ENCODE measurements at places on chromosomes 6 and 20. TPM values are rescaled to one million over a fixed set of nuclear protein-coding genes. Genes with fewer than 3 reads are reported as not detected.
A peak's percentile ranks its signal among the peaks of the same experiment; 100 is the strongest.

DNA sequence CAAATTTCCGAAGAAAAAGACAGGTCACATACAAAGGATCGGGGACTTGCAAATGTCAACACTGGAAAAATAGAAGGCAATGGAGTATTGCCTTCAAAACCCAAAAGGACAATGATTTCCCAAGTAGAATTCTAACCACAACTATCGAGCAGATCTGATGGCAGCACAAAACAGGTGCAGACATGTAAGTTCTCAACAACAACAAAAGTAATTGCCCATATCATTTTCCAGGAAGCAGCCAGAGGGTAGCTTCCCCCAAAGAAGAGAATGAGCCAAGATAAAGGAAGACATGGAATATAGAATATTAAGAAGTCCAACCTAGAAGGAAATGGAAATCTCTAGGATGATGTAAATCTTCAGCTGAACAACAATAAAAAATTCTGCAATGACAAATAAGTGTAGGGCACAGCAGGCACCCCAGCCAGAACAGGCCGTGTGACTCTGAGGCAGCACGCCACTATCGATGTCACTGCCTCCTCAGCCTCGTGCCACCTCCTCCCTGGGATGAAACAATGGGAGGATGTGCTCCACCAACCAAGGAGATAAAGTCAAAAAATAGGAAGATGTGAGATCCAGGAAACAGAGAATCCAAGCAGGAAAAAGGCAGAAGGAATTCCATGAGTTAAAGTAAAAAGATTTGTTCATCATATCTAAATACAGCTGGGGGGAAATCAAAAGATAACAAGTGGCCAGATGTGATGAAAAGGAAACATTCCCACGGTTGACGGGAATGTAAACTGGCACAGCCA lies 34.1 kb downstream of the SERPINB1 start:
- no peak for DNase-seq

APMAP gene
- 43.2 TPM for total RNA-seq

- DNase-seq, result no peak
Observed at GRCh38 chr6:43575105-43575771, 600 bp downstream of the XPO5 start.

ZNF322 gene
- total RNA-seq, result 9.5 TPM

DNA sequence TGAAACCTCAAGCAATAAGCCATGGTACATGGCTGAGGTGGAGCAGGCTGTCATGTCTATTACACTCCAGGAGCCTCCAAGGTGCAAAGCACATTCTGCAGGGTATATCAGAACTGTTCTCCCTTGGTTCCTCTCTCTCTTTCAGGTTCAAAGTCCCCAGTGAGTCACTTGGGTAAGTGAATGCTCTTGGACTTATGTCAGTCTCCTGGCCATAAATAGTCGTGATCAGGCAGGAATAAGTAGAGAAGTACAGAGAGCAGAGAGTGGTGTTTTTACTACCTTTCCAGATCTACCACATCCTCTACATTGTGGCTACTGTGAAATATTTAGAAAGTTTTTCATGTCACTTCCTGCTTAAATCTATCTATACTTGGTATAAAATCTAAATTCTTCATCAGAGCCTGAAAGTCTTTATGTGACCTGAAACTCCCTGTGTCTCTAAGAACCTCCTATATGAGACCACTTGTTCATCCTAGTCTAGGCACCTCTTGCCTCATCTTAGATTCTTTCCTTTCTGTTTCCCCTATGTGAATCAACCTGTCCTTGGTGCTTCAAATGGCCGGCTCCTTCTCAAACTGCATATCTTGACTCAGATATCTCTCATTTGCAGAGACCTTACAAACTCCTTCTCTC lies 1077.6 kb upstream of the MAP3K7 start:
- no peak for DNase-seq

DNA sequence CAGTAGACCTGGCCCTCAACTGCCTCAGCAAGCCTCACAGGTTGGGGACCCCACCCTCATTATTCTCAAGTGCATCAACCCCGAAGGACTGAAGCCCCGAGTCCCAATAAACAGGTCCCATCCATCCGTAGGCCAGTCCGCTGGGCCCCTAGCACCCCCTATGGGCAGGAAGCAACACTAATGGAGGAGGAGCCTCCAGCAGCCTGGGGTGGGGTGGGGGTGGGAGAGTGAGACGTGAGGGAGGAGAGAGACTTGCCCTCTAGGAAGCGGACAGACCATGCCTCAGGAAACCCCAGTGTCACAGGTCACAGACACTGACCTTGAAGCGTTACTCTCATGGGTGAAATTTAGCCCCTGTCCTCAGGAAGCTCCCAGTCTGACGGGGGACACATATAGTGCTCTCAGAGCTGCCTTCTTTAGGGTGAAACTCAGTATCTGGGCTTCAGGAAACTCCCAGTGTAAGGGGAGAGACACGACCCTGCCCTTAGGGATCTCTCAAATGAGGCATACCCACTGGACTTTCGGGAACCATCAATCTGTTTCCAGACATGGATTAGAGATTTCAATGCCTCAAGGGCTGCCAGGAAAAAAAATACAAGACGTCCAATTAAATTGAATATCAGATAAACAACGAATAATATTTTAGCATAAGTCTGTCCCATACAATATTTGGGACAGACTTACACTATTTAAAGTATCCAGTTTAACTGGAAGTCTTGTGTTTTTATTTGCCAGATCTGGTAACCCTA lies 125.8 kb downstream of the MRPL14 start:
- DNase-seq, result peak; percentile 29

GRCh38 chr20:38747495-38748096 lies 664 bp upstream of the ACTR5 start:
- no peak for DNase-seq

DNA sequence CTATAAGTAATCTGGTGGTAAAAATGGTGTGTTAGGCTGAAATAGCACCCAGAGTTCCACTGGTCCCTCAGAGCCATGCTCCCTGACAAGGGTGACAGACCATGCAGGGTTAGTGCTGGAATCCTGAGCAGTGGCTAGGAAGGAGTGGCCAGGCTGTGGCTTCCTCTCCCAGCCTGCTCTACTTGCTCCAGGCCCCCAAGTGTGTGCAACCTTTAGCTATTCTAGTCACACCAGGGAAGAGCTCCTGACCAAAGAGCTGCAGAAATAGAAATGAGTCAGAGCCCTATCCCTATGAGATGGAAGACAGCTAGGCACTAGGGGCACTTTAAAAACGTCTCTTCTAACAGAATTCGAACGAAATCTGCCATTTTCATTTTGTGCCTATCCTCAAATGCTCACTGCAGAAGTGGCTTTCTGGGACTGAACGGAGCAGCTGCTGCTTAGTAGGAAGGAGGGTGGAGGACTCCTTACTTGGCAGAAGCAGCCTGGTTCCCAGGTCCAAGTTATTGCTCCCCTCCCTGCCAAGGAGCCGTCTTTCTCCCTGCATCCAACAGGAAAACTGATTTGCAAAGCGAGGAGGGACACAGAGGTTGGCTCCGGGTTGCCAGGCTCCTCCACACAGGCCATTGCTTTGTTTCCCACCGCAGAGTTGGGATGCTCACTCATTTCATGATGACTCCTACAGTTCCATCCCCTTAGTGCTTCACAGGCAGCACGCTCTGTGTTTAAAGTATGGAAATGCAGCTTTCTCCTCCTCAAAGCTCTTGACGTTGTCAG lies 754.5 kb downstream of the C6orf118 start:
- no peak for DNase-seq

SLC22A7 gene
- total RNA-seq, result not detected

OTOR gene
- not detected for total RNA-seq

DNA sequence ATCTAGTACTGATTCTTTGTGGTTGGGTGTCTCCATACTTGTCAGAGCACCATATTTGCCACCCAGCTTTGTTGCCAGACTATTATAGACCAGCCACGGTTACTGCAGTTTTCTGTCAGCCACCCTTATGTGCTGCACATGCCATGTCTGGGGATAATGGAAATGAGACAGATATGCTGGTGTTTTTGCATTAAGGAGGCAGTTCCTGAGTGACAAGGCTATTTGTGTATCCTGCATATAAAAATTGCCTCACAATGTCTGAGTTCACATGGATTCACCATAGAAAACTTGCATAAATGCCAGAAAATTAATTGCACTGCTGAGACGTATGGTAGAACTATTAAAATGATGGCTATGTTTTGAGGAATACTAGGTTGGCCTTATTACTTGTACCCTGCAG lies 51.8 kb downstream of the NKAIN2 start:
- no peak for DNase-seq

DNA sequence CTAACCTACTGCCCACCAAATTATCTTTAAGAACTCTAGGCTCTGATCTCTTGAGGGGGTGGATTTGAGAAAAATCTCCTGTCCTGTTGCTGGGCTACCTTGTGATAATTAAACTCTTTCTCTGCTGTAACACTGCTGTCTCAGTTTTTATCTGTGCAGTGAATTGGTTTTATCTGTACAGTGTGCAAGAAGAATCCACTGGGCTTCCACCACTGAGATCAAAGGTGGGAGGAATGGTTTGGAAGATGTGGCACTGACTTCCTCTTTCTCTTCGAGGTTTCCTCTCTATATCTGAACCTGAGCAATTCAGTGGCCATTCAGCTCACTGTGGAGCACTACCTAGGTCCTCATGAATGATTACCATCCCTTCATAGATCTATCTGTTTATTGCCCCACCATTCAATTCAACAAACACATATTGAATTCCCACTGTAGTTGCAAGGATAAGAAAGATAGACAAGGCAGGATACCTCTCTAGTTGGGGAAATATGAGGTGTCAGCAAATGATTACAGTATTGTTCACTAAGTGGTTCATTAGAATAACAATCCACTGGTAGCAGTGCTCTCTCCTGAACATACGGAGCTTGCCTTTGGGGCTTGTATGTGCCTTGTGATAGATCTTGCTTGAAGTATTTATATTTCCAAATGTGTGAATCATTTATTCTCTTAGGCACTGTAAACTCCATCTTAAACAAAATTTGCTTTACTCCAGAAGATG lies 172.1 kb upstream of the ARG1 start:
- DNase-seq, result no peak

TAAR2 gene
- total RNA-seq, result not detected

MOCS1 gene
- total RNA-seq, result not detected

DNA sequence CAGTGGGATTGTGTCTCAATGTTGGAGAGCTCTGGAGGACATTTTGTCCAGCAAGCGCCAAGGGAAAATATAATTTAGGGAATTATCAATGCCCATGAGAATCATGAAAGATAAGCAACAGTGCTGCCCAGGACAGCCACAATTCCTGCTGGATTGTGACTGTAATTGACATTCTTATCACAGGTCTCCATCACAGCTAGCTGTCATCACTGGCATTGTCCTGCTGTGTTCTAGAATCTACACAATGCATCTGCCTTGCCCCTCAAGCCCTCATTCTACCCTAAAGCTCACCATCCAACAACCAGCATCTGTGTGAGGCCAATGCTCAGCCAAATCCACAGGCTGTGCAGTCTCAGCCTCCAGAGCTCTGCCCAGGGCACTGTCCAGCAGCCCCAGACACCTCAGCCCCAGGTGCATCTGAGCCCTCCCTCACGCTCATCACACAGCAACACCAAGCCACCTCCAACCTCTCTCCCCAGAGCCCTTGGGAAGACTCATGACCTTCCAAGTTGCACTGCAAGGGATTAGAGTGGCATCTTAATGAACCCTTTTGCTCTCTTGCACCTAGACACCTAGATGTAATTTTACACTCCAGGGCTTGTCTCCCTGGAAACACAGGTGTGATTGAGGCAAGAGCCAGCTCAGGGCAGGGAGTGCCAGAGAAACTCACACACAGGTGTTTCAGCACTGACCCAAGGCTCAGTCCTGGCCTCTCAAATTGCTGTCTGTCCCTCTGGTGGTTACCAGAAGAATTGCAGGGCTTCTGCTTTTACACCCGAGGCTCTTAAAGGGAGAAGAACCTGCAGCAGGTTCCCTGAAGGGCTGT lies 85.2 kb upstream of the PHACTR3 start:
- DNase-seq, result peak; percentile 56

GRCh38 chr20:13008761-13009681 lies at the start of gene SPTLC3:
TSS of gene SPTLC3 (plus strand) at chr20:13008972. CDS start at chr20:13009268, 296 bp downstream.
- DNase-seq, result no peak

DNA sequence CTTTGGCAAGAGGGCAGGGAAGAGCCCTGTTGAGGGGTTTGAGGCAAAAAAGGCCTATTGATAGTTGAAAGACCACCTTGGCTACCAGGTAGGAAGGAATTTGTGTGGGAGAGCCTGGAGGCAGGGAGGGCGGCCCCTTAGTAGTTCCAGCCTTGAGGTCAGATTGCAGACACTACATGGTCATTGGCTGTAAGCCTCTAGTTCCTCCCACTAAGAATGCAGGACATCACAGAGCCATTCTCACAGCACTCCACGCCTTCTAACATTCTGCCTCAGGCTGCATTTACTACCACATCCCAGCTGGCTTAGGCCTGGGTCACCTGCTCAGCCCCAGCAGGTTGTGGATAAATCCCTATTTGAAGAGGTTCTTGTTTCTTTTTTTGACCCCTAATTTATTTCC lies 91.0 kb upstream of the SNX9 start:
- no peak for DNase-seq

BMP6 gene
- total RNA-seq, result not detected

DNA sequence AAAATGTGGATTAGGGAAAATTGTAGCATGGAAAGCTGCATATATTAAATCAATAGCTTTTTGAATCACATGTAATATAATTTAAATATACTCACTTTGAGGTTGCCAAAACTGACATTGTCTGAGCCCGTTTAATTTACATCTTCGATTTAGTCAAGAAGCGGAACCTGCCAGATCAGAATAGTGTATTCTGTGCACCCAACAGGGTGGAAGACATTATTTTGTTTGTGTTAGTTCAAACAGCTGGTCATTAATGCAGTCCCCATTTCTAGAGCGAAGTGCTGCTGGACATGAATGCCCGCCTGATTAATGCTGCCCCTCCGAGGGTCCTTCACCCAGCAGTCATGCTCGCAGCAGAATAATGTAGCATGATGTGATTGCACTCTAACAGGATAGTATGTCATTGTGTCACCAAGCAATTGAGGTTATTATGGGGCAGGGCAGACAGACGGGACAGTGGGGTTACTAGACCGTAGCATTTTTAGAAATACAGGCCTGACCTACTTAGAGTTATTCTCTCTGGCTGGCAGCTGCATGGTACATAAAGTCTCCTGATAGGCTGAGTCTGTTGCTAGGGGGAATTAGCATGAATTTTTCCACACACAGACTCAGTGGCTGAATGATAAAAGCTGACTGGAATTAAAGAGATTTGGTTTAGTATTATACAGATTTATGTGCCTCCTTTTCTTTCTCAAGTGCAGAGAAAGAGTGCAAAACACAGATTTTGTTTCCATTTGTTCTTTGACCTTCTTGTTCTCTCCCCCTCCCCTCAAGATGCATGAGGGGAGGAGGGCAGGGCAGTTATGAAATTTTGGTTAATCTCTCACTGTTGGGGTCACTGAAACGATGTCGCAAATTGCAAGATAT lies 147.1 kb downstream of the PRL start:
- no peak for DNase-seq

- no peak for DNase-seq
Observed at GRCh38 chr6:137700751-137701477, 166.1 kb upstream of the TNFAIP3 start.

- no peak for DNase-seq
Observed at GRCh38 chr20:50645253-50646068, 45.9 kb downstream of the RIPOR3 start.

DNA sequence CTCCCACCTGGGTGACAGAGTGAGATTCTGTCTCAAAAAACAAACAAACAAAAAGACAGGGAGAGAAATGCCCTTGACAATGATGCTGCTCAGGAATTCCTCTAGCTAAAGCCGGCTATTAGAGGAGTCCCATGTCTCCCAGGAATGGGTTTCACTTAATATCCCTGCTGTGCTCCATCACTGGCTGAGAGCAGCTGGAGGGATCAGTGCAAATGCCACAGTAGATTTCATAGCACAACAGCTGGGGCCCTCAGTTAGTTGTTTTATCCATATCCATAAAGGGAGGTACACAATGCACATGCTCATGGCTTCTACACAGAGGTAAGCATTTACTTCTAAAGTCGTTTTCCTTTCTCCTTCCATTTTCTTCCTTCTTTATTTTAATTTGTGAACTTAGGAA lies 742.0 kb upstream of the POU3F2 start:
- DNase-seq, result no peak

Measured in activated CD8-positive, alpha-beta T cell treated with anti-CD3 and anti-CD28 coated beads, Interleukin-2, amount 10 ng/mL, durations not matched to agents 7 days and 5 days (primary cell).